ENCODE measurements at places on chromosomes 11 and 22. TPM values are rescaled to one million over a fixed set of nuclear protein-coding genes. Genes with fewer than 3 reads are reported as not detected.

Gene PATE2
- total RNA-seq: not detected

Gene BIK
- total RNA-seq: 1.7 TPM

Gene HPX
- 0.51 TPM for total RNA-seq

Gene CHADL
- total RNA-seq: not detected

Gene APOL5
- total RNA-seq: not detected

Gene NRXN2
- total RNA-seq: 0.32 TPM

Gene PRRG4
- total RNA-seq: 1.7 TPM

Gene SEPTIN5
- total RNA-seq: 8.3 TPM

Gene APOL3
- not detected for total RNA-seq

Gene KCNK4
- 0.07 TPM for total RNA-seq

Gene SLC17A6
- not detected for total RNA-seq

Gene CRKL
- total RNA-seq: 22.0 TPM

Gene SPDYC
- not detected for total RNA-seq

Gene CCDC81
- total RNA-seq: 0.15 TPM

Gene SLC37A2
- total RNA-seq: 0.16 TPM
